ENCODE measurements at places on chromosomes 2 and 18.
A peak's percentile ranks its signal among the peaks of the same experiment; 100 is the strongest.

DNA sequence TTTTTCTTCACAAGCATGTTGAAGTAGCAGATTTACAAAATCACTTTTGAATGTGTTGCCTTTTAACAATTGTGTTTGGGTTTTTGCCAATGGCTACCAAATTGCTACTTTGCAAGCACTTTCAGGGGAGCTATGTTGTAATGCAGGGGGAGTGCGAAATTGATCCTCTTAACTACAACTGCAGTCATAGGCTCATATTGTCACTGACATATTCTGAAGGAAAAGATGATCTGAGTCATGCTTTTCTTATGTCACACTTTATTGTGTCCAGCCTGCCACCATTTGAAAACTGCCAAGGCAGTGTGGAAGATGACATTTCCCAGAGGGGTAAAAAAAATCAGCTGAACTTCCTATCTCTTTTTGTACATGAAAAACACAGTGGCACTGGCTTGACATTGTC is 74.9 kb downstream of the GPD2 start:
- DNase-seq, result no peak

DNA sequence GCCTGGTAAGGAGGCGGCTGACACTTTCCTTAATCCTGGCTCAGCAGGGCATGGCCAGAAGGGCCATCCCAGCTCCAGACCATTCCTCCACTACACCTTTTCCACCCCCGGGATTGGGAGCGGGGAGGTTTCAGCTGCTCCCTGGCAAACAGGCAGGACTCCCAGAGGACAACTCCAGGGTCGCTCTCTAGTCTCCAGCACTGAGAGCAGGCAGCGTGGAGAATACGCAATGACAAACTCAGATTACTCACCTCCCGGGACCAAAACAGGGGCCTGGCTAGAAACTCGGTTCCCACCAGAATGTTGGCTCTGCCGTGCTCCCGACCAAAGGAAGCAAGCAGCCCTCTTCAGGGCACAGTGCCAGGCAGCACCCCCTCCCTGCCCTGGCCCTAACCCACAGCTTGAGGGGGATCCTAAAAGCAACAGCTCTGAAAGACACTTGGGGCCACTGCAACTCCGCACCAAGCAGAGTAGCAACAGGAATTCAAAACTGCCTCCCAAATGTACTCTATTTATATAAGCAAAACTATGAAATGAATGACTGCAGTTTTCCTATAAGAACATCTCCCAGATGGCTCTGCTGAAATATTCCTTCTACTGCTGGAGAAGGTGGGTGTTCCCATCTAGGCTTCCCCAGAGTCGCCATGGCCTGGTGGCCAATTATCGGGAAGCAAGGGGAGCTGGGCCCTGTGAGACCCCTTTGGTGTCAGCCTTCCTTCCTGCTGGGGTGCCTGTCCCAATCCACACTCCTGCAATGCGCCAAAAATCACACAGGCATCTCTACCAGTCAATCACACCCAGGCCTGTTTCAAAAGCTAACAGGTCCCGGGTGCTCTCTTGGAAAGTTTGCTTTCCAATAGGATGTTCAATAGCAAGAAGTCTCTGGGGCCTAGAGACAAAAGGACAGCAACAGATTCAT is 61.2 kb upstream of the POMC start:
- peak; percentile 17 for DNase-seq

- DNase-seq, result peak; percentile 88
Measured at GRCh38 chr18:35174093-35174731, 66.6 kb upstream of the ZNF397 start.

DNA sequence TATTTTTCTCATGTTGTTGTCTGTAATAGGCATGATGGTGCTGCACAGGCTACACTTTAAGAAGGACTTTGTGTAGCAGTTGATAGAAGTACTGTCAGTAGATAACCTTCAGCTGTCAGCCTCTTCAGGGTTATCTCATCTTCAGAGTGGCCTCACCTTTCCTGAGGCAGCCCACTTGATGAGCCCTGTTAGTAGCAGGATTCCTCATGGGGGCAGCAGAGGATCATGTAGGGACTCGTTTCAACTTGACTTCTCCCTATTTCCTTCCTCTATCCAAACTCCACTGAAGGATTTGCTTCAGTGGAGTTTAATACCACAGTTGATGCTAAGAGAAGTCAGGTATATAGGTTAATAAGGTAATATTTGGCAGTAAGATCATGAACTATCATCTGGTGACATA is 530.3 kb upstream of the FSIP2 start:
- DNase-seq, result peak; percentile 91
